NCI-H2081 treated with DMSO at 0.1 percent for 48 hours (cell line): ENCODE measurements at places on chromosomes 1 and 21.

GRCh38 chr1:9770298-9770697 lies 53.5 kb downstream of the CLSTN1 start:
- no peak for DNase-seq

- no peak for DNase-seq
Observed at GRCh38 chr21:44658913-44659595, 1.3 kb downstream of the KRTAP12-3 start.

- no peak for DNase-seq
Observed at GRCh38 chr1:63068626-63069025, 253.7 kb upstream of the FOXD3 start.

- no peak for DNase-seq
Observed at GRCh38 chr1:8690253-8690525, 127.3 kb downstream of the RERE start.

DNA sequence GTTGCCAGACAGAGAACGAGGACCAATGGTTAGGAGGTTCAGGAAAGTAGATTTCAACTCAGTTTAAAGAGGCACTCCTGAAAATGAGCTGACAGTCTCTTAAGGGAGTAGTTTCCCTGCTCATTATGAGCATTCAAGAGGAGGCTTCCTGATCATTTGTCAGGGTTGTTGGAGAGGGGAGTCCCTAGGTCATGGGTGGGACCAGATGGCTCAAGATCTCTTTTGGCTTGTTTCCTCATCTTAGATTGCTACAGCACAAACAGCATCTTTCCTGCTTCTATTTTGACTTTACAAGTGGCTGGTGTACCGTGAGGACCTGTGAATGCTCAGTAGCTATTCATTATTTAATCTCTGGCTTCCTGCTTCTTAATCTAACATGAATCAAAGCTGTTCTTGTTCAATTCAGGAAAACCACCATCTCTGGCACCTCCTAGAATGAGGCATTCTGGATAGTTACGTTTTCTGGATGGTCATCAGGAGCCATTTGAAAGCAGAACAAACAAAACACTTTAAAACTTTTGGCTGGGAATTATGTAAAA lies 47.6 kb downstream of the PEX14 start:
- no peak for DNase-seq

DNA sequence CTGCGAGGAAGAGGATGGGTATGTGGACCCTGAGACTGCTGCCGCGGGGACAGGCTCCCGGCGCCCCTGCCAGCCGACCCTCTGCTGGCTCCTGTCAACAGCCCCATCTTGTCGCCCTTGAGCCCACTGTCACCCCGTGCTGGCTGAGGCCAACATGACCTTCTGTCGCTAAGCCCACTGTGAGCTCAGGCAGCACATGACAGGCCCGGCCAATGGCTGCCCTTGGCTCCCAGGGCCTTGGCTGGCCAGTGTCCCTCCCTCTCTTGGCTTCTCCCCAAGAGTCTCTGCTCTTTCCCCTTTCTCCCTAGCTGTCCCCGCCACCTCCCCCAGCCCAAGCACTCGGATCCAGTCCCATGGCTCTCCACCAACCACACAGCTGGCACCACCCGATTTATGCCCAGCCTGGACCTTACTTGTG lies 3.5 kb downstream of the PEX10 start:
- no peak for DNase-seq

DNA sequence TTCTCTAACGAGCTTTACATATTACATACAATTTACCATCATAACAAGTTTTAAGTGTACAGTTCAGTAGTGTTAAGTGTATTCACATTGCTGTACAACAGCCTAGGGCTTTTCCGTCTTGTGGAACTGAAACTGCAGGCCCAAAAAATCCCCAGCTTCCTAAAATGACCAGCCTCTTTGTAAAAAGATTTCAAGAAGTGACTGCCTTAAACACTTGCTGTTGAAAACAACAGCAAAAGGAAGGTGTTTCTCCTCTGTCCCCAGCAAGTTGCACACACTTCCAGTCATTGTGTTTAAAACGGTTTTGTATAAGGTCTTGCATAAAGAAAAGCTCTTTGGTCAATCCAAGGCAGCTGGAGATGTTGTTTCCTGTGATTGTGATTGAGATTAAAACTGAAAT lies 16.0 kb upstream of the GBP1 start:
- no peak for DNase-seq

- no peak for DNase-seq
Observed at GRCh38 chr1:97759078-97759477, 161.8 kb downstream of the DPYD start.

DNA sequence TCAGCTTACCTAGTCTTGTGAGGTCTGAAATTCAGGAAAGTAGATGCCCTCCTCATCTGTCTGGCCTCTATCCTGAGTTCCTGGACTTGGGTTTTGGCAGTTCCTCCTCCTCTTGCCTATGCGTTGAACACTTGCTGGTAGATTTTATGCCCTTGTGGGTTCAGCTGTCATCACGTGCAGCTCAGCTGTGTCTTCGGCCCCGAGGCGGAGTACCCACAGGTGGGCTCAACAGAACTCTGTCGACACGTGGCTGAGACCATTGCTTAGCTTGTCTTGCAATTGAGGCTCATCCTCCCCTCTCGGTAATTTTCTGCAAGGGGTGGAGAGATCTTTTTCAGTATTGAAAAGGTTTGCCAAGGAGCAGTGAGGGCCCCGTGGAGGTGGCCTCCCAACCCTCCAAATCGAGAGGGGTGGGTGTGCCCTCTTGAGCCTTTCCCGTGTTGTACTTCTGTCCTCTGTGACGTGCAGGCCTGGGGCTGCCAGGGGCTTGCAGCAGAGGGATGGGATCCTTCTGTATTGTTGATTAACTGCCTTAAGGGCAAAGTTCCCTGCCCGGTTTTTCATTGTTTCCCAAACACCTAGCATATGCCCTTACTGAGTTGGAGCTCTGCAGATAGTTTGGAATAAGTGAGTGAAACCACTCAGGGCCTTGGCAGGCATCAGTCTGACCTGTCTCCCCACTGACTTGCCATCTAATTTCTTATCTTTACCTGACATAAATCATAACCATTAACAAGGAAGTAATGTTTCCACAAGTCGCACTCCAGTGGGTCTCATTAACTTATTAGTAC lies 2.9 kb downstream of the CENPS start:
- no peak for DNase-seq

- no peak for DNase-seq
Observed at GRCh38 chr1:169804941-169805340, 10.2 kb upstream of the METTL18 start.

GRCh38 chr1:32045772-32046171 lies 27.0 kb upstream of the TMEM39B start:
- DNase-seq, result no peak

DNA sequence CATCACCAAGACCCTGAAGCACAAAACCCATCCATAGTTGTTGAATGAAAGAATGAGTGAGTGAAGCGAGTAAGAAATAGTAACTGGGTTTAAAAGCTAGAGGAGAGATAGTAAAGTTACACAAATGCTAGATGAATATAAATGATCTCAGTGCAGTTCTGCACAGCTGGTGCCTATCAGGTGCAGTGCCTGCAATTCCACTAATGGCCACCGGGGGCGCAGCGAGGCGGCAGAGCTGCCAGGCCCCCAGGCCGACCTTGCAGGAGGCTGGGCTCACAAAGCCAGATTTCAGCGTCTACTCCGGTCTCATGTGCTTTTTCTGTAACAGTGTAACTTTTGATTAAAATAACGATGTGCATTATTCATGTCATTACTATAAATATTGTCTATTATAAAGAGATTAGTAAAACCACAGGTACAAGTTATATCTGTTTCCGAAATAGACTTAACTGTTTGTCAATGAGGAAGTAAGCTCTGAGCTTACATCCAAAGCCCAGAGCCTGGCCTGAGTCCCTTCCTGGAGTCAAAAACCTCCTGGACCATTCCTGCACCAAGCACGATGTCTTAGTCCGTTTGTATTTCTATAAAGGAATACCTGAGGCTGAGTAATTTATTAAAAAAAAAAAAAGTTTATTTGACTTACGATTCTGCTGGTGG lies 477.6 kb downstream of the NPHP4 start:
- DNase-seq, result no peak

DNA sequence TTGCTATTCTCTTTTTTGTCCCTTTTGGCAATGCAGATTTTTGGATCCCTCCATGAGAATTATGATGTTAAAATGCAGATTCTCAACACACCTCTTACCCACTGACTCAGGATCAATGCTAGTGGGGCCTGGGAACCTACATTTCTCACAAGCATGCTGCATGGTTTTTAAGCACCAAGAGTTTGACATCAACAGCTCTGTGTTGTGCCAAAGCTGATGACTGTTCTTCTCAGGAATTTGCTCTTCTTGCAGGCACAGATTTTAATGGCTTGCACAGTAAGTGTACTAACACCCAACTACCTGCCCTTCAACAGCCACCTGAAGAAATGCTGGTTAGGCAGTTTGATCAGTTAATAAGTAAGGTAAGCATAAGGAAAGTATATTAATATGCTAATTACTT lies 468.7 kb downstream of the PTBP2 start:
- no peak for DNase-seq
